EH (cell line): ENCODE measurements at places on chromosomes 5 and 9.

GRCh38 chr5:105101577-105101976 lies 1539.0 kb upstream of the NUDT12 start:
- no peak for DNase-seq

DNA sequence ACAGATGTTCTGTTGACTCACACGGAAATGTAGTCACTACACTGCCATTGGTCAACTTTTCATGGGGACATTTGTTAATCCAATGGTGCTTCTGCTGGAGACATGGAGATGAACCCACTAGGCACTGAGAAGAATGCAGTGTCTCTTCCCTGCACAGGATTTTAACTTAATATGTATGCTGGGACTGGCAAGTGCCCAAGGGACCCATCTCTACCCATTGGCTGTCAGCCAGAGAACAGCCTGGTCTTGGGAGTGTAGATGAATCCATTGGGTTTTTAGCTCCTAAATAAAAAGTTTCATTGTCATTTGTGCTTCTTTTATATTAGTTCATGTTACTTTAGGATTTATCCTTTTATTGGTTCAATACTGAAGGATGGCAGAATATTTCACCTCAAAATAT lies 195.8 kb upstream of the CDH6 start:
- DNase-seq = no peak

DNA sequence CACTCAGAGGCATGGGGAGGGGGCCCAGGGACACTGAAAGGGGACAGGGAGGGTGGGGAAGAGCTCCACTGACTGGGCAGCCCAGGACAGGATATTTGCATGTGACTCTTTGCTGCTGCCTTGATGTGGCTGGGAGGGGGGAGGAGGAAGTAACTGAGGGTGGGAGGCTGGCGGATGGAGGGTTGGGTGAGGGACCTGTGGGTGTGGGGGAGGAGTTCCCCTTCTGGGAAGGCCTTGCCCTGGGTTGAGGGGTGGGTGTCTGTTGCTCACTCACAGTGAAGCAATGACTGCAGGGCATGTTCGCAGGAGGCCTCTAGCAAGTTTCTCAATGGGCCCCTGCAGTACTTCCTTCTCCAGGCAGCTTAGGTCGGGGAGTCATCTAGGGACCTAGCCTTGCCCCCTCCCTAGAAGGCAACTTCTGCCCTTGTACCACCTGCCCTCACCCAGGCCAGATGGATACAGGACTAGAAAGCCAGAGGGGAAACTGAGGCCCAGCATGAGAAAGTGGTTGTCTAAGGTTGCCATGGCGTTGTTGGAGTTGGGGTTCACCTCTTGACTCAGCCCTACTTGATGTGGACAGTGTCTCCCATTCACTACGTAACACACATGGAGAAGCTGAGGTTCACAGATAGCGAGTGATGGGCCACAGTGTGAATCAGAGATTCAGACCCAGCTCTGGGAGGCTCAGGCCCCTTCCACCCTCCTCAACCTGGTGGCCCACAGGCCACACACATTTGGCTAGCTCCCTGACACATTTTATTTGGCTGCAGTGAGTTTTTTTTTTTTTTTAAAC lies 3.0 kb downstream of the GRK6 start:
- DNase-seq = no peak

DNA sequence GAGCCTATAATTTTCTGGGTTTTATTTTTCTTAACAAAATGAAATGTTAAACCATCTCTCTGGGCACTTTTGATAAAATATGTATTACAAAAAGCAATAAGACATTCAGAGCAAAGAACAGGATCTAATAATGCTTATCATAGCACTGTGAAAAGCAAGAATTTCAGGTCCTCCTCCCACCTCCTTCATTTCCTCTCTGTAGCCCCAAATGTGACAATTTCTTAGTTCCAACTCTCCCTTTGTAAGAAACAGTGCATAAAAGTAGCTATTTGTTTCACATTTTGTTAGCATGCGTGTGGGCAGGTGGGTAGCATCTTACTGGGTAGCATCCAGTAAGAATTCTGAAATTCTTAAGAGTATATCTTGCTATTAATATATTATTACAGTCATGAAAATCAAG lies 130.9 kb upstream of the RASA1 start:
- no peak for DNase-seq

- no peak for DNase-seq
Measured at GRCh38 chr5:17966640-17967402, 332.6 kb downstream of the TAF11L14 start.

GRCh38 chr5:77852068-77852513 lies 76.0 kb upstream of the TBCA start:
- no peak for DNase-seq

DNA sequence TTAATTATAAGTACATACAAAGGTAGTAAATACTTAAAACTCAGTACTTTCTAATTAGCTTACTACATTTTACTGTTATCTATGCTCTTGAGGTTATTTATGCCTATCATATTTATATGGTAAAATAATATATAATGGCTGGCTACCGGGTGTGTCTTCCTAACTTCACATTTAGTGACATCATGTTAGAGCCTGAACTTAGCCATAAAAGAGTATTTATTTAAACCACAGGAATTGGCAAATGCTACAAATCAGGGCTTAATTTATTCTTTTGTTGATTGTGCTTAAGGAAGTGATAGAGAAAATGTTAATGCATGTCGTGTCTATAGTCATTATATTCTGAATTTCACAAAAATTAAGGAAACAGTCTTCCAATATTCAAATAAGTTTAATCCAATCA lies 73.1 kb downstream of the NDUFAF2 start:
- peak; percentile 40 for DNase-seq

- no peak for DNase-seq
Measured at GRCh38 chr5:105475401-105475800, 1912.8 kb upstream of the NUDT12 start.

DNA sequence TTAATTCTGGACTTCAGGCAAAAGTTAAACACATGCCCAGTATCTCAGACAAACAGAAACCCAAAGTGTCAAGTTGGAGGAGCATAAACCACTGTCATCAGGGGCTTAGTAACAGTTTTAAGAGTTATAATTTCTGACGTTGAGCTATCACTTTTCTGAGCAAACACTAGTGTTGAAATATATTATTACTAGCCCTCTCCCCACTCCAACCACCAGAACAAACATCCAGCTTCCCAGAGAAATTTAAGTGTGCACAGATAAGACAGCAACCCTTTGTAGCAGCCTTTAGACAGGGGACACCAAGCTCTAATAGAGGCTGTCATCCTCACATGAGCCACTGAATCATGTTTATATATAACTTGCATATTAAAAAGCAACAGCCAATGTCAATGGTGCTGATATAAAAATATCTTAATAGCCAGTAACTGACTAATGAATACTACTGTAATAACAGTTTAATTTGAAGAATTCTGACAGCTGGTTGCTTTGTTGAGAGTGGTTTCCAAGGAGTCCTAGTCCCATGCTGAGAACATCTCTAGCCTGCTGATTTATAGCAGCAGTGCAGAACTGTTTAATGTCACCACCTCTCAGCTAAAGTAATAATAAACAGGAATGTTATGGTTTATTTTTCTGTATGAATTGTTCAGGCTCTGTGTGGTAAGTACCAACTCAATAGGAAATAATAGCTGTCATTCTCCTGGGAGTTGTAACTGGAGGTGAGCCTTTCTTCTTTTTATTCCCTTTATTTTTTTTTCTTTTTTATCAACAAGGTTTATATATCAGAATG lies 528.7 kb upstream of the ZNF608 start:
- DNase-seq = peak; percentile 48

DNA sequence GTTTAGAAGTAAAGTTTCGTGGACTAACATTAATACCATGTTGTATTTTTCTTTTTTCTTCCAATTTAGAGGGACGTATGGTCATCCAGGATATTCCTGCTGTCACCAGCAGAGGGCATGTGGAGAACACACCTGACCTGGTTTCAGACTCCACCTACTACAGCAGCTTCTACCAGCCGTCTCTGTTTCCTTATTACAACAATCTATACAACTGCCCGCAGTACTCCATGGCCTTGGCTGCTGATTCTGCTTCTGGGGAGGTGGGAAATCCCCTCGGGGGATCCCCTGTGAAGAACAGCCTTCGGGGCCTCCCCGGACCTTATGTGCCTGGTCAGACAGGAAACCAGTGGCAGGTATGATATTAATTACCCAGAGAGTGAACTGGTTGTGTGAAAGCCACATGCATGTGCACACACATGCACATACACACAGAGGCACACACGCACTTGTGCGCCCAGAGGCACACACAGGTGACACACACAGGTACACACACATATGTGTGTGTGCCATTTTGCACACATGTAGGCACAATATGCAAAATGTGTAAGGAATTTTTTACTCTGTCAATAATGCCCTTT lies 52.4 kb downstream of the DMRT1 start:
- DNase-seq = peak; percentile 54

DNA sequence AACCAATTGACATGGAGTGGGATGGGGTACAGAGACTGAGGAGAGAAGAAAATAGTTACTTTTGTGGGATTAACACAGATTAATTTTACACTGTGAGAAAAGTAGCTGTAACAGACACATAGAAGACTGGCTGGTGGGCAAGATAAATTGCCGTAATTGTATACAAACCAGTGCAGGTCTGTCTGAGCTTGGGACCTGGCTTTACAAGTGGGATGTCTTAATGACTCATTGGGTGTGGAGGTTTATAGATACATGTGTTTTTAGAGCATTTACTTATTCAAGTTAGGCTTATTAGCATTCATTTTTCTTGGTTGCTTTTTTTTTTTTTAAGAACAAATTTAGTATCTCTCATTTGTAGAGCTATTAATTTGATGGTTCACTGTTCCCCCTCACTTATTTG lies 37.5 kb downstream of the SLC44A1 start:
- no peak for DNase-seq

GRCh38 chr5:125262782-125263181 lies 516.3 kb upstream of the ZNF608 start:
- DNase-seq = peak; percentile 9

GRCh38 chr9:121123816-121124535 lies 49.2 kb downstream of the CNTRL start:
- no peak for DNase-seq

DNA sequence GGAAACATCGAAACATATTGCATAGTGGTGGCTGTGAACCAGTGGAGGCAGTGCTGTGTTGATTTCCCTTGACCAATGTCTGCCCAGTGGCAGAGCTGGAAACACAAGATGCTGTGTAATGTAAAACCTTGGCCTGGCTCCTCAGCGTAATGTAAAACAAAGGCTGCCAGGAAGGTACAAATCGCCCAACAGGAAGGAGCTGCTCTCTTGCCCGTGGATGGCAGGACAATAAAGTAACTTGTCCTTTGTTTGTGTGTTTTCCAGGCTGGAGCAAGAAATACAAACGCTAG lies 143.4 kb downstream of the PALM2AKAP2 start:
- no peak for DNase-seq
